ENCODE measurements at places on chromosomes 2 and 18.

- DNase-seq, result no peak
These were observed 140.1 kb upstream of the AQP4 start for GRCh38 chr18:27005589-27005988.

- no peak for DNase-seq
These were observed 40.4 kb upstream of the RBM44 start for GRCh38 chr2:237758185-237758584.

GRCh38 chr2:122652670-122653069, 897.2 kb downstream of the TSN start:
- DNase-seq, result no peak

DNA sequence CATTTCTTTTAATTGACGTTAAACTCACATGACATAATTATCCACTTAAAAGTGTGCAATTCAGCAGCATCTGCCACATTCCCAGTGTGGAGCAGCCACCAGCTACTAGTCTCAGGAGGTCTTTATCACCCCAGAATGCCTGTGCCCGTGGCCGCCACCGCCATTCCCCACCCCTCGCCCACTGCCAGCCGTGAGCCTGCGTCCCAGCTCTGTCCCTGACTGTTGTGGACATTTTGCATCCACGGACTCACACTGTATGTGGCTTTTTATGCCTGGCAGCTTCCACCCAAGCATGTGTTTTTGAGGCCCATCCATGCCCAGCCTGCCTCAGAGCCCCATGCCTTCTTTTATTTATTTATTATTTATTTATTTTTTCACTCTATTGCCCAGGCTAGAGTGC, 9.2 kb downstream of the BOK start:
- no peak for DNase-seq
